ENCODE measurements at places on chromosomes 5 and 9.

DNA sequence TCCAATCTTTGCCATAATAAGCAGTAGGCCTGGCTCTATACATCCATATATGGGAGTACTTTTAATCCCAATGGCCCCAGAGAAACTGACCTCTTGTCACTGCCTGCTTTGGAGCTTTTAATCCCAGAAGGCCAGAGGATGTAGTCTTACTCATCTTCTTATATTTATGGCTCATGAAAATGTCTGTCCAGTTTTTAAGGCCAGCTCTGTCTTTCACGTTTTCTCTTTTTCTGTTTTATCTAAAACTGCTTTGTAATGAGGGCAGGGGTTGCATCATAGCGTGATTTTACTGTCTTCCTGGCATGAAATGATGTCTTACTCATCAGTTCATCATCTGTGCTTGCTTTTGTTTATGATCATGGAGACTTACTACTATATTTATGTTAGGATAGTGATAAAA is 1094.9 kb downstream of the MAT2B start:
- DNase-seq, result no peak

DNA sequence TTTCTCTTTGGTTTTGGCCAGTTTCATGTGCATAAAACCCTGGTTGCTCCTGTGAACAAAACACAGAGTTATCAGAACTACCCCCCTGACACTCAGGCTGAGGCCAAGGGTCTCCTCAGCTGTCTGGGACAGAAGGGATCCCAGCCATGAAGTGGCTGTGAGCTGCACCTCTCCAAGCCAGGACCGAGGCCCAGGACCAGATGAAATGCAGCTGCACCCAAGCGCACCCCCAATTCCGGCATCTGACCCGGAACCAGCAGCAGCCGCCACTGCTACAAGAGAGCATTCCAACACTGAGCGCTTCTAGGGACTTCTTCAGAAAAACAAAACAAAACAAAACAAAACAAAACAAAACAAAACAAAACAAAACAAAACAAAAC is 16.0 kb upstream of the SLC25A51 start:
- DNase-seq, result no peak

DNA sequence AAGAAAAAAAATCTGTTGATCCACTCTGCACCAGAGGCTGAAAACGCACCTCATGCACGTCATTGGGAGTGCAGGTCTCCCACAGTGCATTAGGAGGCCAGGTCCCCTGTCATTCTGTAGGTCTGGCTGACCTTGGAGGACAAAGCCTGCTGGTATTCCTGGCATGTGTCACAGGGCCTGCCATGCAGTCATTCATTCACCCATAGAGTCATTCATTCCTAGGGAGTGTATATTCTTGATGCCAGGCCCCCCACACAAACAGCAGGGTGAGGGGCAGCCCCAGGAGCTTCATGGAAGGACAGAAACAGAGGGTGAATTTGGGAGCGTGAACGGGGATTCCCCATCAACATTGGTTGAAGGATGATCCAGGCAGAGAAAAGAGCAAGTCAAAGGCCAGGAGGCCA is 2.2 kb downstream of the GBGT1 start:
- DNase-seq, result no peak

GRCh38 chr5:173733425-173733824 is 117.0 kb upstream of the BOD1 start:
- no peak for DNase-seq

All from HS-27A (cell line).